Thoracic aorta (tissue), 2 donors: ENCODE measurements at places on chromosomes 5 and 9.

DNA sequence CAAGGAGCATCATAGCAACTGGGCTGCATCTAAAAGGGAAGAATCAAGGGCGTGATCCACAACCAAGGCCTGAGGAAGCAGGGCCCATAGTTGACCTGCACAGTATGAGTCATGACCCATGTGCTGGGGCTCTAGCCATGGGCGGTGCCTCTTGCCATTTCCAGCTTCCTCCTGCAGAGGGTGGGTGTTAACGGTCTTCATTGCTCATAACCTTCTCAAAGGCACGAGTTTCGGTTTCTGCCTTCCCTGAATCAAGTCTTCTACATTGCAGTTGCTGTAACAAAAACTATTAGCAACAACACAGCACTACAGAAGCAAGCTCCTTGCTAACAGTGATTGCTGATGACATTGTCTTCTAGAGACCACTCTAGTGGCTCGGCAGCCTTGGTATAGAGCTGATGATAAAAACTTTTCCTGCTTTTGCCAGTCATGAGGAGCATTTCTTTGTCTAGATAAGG lies 66.9 kb downstream of the CTSL start:
- H3K36me3 ChIP-seq = no peaks in the 10 kb centered on the region
- H3K4me3 ChIP-seq = peak overlapping the region; percentile 13
- H3K27me3 ChIP-seq = no peaks in the 10 kb centered on the region
- no peak overlapping the region for H3K27ac ChIP-seq

- H3K4me3 ChIP-seq = no peak overlapping the region
- H3K27ac ChIP-seq = no peak overlapping the region
- H3K4me1 ChIP-seq = no peaks in the 10 kb centered on the region
- H3K36me3 ChIP-seq = no peaks in the 10 kb centered on the region
- no peaks in the 10 kb centered on the region for H3K27me3 ChIP-seq
Measured at GRCh38 chr5:44329716-44330115, 59.5 kb downstream of the FGF10 start.

GRCh38 chr5:97923496-97923895 lies 740.4 kb upstream of the RIOK2 start:
- DNase-seq = no peak
- no peaks in the 10 kb centered on the region for H3K4me1 ChIP-seq
- no peak overlapping the region for H3K4me3 ChIP-seq

DNA sequence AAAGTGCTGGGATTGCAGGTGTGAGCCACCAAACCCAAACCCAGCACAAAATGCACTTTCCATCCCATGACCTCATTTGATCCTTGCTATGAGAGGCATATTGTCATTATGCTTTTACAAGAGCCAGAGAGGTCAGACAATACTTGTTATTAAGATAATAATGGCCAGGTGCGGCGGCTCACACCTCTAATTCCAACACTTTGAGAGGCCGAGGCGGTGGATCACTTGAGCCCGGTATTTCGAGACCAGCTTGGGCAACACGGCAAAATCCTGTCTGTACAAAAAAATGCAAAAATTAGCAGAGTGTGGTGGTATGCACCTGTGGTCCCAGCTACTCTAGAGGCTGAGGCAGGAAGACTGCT lies 55.9 kb upstream of the IL17B start:
- peaks cover 14% of the 10 kb centered on the region for H3K4me1 ChIP-seq
- H3K36me3 ChIP-seq = peaks cover 2% of the 10 kb centered on the region
- H3K27me3 ChIP-seq = no peaks in the 10 kb centered on the region

GRCh38 chr9:38141746-38142591 lies 72.9 kb upstream of the SHB start:
- H3K4me1 ChIP-seq = no peaks in the 10 kb centered on the region
- H3K27me3 ChIP-seq = no peaks in the 10 kb centered on the region
- no peak overlapping the region for H3K27ac ChIP-seq
- H3K36me3 ChIP-seq = no peaks in the 10 kb centered on the region

- H3K27ac ChIP-seq = no peak overlapping the region
- no peaks in the 10 kb centered on the region for H3K27me3 ChIP-seq
- no peaks in the 10 kb centered on the region for H3K36me3 ChIP-seq
- H3K4me3 ChIP-seq = no peak overlapping the region
- DNase-seq = no peak
Measured at GRCh38 chr9:115999498-115999897, 154.1 kb upstream of the PAPPA start.

DNA sequence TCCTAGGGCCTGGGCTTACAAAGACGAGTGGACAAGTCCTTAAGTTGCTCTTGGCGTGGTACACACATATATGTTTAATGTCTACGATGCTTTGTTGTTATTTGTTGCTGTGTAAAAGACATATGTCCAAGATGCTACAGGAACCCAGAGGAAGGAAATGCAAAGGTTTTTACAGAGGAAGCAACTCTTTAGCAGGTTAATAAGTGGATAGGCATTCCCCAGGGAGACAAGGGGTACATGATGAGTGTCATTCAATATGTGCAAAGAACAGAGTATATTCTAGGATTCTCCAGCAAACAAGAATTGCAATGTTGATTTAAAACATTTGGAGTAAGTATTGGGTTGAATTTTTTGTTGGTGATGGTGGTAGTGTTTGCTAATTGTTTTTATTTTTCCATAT lies 92.1 kb downstream of the PIP5K1B start:
- no peak overlapping the region for H3K27ac ChIP-seq
- no peak for DNase-seq
- no peaks in the 10 kb centered on the region for H3K27me3 ChIP-seq

DNA sequence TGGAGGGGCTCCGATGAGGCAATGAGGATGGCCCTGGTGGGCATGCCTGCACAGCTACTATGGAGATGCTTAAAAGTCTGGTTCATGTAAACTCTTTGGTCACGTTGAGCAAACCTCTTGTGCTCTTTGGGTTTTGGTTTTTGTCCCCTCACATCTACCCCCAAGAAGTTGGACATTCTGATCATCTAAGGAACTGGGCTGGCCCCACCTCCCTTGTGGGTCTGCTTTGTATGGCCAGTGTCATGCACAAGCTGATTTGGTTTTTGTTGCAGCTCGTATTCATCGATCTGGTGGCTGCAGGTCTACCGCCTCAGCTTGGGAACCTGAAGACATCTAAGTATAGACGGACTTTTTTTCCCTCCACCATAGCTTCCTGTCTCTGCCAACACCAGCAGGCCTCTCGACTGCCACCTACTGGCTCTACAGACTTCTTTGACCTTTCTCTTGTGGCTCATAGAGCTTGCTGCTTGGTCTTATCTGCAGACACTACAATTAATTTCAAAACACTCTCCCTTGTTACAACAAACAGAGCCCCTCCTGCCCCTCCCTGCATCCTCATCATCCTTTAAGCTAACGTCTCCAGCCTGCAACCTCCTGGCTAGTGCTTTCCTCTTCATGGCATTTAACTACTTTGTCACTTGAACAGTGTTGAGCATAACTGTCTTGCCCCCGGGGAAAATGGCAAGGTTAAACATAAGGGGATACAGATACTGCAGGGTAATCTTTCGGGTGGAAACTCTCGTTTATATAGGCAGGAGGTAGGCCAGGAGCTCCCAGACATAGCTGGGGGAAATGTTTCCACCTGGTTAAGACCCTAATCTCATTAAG lies 34.5 kb downstream of the TSTD2 start:
- no peaks in the 10 kb centered on the region for H3K27me3 ChIP-seq
- H3K36me3 ChIP-seq = peaks cover 36% of the 10 kb centered on the region
- DNase-seq = peak; percentile 47
- H3K4me3 ChIP-seq = no peak overlapping the region
- peak overlapping the region; percentile 80 for H3K27ac ChIP-seq
- peaks cover 42% of the 10 kb centered on the region for H3K4me1 ChIP-seq

GRCh38 chr5:40578501-40579451 lies 100.9 kb upstream of the PTGER4 start:
- no peak overlapping the region for H3K4me3 ChIP-seq
- H3K4me1 ChIP-seq = no peaks in the 10 kb centered on the region
- no peak overlapping the region for H3K27ac ChIP-seq
- H3K36me3 ChIP-seq = no peaks in the 10 kb centered on the region

- no peak overlapping the region for H3K27ac ChIP-seq
- H3K27me3 ChIP-seq = no peaks in the 10 kb centered on the region
- H3K36me3 ChIP-seq = no peaks in the 10 kb centered on the region
- H3K4me3 ChIP-seq = no peak overlapping the region
- no peaks in the 10 kb centered on the region for H3K4me1 ChIP-seq
Measured at GRCh38 chr9:125883565-125884217, 136.5 kb downstream of the PBX3 start.

DNA sequence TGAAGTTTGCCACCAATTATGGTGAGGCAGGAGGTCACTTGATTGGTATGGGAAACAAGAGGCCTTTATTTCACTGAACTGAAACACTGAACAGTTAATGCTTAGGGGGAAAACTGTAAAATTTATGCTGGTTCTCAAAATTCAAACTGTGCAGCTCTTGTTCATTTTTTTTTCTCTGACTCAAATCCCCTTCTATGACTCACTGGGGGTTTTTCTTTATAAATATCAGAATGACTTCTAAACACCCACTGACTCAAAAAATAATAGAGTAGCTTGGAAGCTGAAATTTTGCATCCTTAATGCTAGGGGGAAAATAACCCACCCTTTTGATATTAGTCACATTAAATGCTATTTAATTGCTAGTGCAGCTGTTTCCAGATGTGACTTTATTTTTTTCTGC lies 24.1 kb upstream of the OTP start:
- no peaks in the 10 kb centered on the region for H3K36me3 ChIP-seq
- no peak overlapping the region for H3K27ac ChIP-seq
- no peak for DNase-seq
- H3K4me3 ChIP-seq = no peak overlapping the region

GRCh38 chr5:36735891-36736290 lies 129.5 kb downstream of the SLC1A3 start:
- H3K27ac ChIP-seq = no peak overlapping the region
- H3K27me3 ChIP-seq = no peaks in the 10 kb centered on the region
- no peak overlapping the region for H3K4me3 ChIP-seq
- no peak for DNase-seq
- H3K4me1 ChIP-seq = no peaks in the 10 kb centered on the region

DNA sequence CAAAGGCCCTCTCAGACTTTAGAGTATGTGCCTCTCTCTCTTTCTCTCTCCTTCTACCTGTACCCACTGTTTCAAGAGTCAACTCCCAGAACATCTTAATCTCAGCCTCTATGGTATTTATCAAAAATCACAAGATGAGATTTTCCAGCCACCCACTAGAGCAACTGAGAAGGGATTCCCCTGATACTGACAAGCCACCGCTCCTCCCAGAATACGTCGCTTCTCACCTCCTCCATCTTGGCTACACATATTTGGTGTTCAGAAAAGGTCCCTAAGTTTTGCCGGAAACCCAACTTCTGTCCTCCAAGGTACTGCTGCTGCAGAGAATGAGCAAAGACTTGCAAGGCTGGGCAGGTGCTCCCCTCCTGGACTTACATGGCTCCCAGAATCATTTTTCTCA lies 6.1 kb downstream of the GARIN3 start:
- H3K27ac ChIP-seq = no peak overlapping the region
- DNase-seq = no peak
- H3K27me3 ChIP-seq = no peaks in the 10 kb centered on the region
- H3K4me3 ChIP-seq = no peak overlapping the region

DNA sequence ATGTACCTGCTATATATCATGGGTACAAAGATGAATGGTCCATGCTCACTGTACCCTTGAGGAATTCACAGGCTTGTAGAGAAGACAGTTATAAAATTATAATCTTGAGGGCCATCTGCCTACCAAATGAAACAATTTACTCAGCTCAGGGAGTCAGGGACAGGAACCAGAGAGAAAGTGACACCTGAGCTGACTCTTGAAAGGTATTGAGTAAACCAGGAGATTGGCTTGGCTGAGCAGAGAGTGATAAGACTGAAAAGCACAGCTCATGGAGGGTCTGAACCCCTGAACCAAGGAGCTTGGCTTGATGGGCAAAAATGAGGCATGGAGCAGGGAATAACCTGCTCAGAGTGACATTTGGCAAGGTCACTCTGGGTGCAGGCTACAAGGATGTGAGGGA lies 147.3 kb downstream of the FAM114A2 start:
- no peaks in the 10 kb centered on the region for H3K27me3 ChIP-seq
- H3K36me3 ChIP-seq = no peaks in the 10 kb centered on the region
- no peak overlapping the region for H3K27ac ChIP-seq
- H3K4me1 ChIP-seq = peaks cover 14% of the 10 kb centered on the region
- H3K4me3 ChIP-seq = no peak overlapping the region

GRCh38 chr5:78002690-78003089 lies 226.6 kb upstream of the TBCA start:
- H3K4me1 ChIP-seq = peaks cover 4% of the 10 kb centered on the region
- no peak for DNase-seq
- H3K36me3 ChIP-seq = no peaks in the 10 kb centered on the region
- H3K4me3 ChIP-seq = no peak overlapping the region
- no peaks in the 10 kb centered on the region for H3K27me3 ChIP-seq
- no peak overlapping the region for H3K27ac ChIP-seq

DNA sequence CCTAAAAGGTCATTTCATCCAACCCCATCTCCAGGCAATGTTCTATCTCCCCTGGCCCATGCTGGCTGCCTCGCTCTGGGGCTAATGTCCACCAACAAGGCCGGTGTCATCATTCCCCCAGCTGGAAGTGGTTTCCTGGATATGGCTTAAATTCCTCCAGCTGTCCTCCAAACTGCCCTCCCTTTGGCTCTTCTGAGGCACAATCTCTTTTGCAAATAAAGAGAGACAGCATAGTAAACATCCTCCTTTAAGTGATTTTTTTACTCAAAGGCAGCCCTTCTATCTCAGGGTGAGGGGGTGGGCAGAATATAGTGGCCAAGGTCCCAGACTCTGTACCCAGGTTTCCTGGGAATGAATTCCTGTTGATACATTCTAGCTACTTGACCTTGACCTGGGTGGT lies 117.4 kb upstream of the PANK3 start:
- H3K36me3 ChIP-seq = no peaks in the 10 kb centered on the region
- DNase-seq = no peak
- peaks cover 12% of the 10 kb centered on the region for H3K4me1 ChIP-seq
- H3K27ac ChIP-seq = no peak overlapping the region
- H3K4me3 ChIP-seq = no peak overlapping the region
